ENCODE measurements at places on chromosomes 16 and 17. TPM values are rescaled to one million over a fixed set of nuclear protein-coding genes. Genes with fewer than 3 reads are reported as not detected.

TPPP3 gene
- total RNA-seq, result 7.2 TPM

AOC2 gene
- 1.8 TPM for total RNA-seq

CACNG3 gene
- not detected for total RNA-seq

DNA sequence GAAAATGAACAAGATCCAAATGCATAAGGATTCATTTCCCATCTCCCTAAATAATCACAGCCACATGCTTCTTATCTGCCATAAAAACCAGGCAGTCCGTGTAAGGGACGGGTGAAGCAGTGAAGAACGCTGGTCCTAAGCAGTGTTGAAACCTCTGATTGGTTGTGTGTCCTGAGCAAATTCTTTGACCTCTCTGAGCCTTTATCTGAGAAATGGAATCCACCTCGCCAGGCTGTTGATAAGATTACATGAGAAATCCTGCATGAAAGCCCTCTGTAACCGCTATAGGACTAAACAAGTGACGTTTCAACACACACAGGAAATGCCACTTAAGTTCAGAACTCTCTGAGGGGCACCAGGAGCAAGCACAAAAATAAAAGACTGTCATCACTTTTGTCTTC is 26.8 kb downstream of the GAS7 start:
- no peak for DNase-seq

GRCh38 chr16:72182976-72183375 is 11.0 kb upstream of the PMFBP1 start:
- DNase-seq, result no peak

DNA sequence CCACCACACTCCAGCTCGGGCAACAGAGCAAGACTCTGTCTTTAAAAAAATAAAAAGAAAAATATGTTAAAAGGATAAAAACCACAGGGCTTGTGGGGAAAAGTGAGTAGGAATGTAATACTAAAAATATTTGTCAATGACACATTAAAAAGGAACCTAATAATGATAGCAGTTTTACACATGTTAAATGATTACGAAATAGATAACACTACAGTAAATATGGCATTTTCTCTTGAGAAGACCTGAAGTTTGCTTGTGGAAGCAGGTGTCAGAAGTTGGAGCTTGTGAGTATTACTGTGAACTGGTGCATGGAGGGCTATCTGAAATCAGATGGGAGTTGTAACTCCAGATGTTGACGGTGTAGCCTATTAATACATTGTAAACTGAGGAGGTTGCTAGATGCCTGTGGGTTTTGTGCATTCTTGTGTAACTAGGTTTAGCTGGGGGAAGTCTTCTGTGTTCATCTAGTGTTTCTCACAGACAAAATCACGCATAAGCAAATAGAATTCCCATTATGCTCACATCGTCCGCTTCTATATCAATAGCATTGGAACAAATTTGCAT is 44.2 kb upstream of the CLEC18A start:
- DNase-seq, result no peak

DNA sequence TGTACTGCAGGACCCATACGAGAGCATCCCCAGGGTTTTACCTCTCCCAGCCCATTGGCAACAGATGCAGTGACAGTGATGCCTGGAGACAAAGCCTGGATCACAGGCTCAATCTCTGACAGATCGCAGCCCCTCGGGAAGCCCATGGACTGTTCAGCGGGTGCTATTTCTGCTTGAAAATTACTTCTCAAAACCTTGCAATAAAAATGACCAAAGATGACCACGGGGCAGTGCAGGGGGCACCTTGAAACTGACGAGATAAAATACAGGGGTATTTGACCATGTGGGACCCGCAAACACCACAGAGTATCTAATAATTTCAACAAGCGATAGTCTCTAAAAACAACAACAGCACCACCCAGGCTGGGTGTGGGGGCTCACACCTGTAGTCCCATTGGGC is 118.3 kb downstream of the C16orf95 start:
- no peak for DNase-seq

DNA sequence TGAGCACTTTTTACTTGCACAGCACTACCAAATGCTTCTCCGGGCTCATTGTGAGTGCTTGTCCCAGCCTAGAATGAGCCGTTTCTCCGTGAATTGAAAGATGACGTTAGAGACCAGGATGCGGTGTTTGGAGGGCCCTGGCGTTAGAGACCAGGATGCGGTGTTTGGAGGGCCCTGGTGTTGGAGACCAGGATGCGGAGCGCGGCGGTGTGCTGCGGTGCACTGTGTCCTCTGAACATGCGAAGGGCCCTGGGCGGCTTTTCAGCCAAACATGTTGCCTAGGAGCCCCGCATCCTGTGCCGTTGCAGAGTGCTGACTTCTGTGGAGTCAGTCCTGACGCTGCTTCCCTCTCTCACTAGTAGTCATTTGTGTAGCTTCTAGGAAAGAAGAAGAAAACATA is 42.7 kb downstream of the BANP start:
- no peak for DNase-seq

DNA sequence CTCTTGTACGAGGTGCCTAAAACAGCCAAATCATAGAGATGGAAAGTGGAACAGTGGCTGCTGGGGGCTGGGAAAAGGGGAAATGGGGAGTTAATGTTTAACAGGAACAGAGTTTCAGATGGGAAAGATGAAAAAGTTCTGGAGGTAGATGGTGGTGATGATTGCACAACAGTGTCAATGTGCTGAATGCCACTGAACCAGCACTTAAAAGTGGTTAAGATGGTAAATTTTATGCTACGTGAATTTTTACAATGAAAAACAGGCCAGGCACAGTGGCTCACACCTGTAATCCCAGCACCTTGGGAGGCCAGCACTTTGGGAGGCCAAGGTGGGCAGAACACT is 130.4 kb downstream of the C16orf78 start:
- DNase-seq, result peak; percentile 6
